AG09319 (cell line): ENCODE measurements at places on chromosomes 16 and 17.

DNA sequence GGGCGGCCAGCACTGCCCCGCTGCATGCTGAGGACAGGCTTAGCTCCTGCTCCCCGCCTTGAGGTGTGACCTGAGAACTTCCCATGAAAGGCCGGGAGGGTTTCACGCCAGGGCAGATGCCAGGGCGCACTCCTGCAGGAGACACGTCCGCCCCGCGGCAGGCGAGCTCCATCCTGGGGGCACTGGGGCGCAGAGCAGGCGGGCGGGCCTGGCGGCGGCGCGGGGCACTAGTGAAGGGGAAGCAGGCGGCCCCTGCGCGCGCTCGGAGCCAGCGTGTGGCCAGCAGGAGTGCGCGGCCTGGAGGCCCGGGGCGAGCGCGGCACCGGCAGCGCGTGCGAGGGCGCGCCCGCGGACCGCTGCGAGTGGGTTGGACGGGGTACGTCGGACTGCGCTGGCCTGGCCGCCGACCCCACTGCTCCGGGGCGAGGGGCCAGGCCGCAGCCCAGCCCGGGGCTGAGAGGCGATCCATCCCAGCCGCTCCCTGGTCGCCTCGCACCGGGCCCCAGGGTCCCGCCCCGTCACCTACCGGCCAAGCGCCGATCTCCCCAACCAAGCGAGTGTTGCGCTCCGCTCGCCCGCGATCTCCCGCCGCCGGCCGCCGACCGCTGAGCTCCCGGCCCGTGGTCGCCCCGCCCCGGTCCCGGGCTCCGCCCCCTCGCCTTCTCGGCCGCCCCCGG lies at the start of gene MAP3K14:
TSS of gene MAP3K14 (minus strand) at position 587 of the 677 bp plus-strand sequence. CDS start 26,275 bp downstream, outside the sequence.
- no peak for DNase-seq

DNA sequence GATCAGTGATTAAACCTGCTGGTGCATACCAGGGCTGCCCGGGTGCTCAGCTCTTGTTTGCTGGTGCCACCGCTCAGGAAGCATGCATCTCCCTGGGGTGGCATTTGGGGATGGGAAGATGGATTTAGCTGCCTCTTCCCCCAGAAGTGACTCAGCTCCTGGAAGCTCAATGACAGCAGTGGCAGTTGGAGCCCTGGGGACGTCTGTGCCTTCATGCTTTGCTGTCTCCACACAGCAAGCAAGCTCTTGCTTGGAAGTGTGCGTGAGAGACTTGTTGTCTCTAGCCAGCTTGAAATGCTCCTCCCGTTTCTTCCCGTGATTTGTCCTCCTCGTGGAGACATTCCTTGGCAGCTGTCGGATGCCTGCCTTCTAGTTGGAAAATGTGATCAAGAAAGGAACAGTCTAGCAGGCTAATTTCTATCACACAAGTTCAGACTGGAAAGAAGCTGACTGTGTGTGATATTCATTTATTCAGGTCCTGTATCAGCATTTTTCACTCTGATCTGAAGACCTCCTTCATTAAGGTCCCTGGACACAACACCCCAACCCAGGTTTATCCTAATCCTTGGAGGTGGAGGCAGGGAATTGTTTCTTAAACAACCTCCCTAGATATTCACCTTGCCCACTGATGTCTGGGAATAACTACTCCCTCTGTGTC lies 73.0 kb downstream of the BMERB1 start:
- DNase-seq, result no peak

GRCh38 chr16:10569621-10570020 lies 10.8 kb downstream of the EMP2 start:
- DNase-seq, result no peak

GRCh38 chr16:5001571-5001970 lies 32.2 kb downstream of the NAGPA start:
- DNase-seq, result no peak

GRCh38 chr17:19579867-19580565 lies 46.4 kb downstream of the SLC47A1 start:
- no peak for DNase-seq

- DNase-seq, result no peak
These were observed 4.0 kb upstream of the SCRN2 start for GRCh38 chr17:47844814-47845715.

DNA sequence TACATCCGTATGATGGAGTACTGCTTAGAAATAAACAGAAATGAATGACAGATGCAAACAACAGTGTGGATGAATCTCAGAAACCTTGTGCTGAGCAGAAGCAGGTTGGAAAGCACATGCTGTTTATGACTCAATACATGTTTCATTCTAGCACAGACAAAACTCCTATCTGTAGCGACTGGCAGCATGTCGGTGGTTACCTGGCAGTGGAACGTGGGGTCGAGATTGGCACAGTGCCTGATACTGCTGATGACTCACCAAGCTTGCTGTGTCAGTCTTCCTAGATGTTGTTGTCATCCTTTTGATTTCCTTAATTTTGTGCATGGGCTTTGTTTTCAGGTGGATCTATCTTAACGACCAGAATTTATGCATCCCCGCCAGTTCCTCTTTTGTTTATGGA lies 62.1 kb downstream of the GAN start:
- DNase-seq, result no peak

DNA sequence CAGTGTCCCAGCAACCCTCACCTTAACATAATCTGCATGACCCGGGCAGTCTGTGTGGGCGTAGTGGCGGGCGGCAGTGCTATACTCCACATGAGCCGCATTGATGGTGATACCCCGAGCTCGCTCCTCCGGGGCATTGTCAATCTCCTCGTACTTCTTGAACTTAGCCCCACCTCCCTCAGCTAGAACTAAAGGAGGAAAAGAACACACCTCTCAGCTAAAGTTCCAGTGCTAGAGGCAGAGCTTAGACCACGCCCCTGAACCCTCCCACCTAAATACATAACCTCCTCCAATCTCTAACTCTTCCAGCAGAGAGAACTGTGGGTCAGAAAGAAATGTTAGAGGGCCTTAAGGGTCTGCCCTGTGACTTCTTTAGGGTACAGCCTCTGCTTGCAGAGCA lies 855 bp downstream of the TUFM start:
- DNase-seq, result no peak

GRCh38 chr16:74035816-74036215 lies 260.8 kb upstream of the PSMD7 start:
- DNase-seq, result no peak

DNA sequence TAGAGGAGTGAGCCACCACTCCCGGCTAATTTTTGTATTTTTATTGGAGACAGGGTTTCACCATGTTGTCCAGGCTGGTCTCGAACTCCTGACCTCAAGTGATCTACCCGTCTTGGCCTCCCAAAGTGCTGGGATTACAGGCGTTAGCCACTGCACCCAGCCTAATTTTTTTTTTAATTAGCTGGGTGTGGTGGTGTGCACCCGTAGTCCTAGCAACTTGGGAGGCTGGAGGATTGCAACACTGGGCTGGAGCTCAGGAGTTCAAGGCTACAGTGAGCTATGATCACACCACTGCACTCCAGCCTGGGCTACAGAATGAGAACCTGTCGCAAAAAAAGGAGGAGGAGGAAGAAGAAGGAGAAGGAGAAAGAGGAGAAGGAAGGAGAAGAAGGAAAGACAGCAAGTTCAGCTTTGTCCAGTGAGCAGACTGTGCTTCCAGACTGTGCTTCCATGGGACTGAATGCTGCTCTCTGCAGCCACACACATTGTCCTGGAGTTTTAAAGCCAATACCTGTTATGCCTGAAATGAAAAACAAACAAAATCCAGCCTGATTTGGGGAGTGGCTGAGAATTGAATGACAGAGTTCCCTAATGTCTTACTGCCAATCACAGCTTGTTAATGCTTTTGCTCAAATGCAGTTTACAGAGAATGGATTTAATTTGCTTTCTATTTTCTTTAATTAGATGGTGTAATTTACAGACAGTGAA lies 2.8 kb upstream of the TNFRSF13B start:
- DNase-seq, result no peak

DNA sequence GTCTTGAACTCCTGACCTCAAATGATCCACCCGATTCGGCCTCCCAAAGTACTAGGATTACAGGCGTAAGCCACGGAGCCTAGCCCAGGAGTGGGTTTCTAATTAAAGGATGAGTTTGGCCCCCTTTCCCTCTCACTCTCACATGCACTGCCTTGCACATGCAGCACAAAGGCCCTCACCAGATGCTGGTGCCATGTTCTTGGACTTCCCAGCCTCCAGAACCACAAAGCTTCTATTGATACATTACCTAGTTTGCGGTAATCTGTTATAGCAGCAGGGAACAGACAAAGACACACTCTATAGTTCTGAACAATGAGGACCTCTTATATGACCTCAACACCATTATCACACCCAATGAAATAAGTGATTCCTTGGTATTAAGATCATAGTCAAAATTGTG lies 17.9 kb upstream of the ITGAD start:
- DNase-seq, result no peak

DNA sequence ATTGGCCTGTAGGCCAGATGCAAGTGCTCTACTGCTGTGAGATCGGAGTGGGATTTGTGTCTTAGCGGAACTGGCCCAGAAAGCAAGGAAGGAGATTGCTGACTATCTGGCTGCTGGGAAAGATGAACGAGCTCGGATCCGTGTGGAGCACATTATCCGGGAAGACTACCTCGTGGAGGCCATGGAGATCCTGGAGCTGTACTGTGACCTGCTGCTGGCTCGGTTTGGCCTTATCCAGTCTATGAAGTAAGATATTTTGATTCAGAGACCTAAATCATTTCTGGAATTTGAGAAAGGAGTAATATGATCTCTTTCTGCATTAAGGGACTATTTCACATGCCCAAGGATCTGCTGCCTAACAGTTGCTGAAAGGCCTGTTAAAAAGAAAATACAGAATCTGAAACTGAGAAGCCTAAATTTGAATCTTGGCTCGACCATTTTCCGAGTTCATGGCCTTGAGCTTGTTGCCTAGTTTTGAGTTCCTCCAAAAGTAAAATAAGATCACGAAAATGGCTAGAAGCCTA lies 21.1 kb downstream of the IST1 start:
- DNase-seq, result no peak

DNA sequence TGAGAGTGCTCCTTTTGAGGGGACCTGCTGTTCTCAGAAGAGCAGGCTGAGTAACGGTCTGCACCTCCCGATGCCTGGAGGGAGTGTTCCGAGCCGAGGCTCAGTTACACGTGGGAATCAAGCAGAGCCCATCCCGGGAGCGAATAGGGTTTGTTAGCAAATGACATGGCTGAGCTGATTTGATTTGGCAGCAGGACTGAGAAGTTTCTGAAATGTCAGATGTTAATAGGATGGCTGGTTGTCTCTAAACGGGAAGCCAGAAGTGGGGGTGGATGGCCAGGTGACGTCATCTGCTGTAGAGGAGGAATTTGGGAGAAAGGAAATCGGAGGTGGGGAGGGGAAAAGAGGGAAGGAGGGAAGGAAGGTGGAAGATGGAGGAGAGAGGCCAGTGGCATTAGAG lies 128.0 kb downstream of the RAP1GAP2 start:
- DNase-seq, result no peak

GRCh38 chr17:67107811-67108775 lies 63.7 kb downstream of the CACNG1 start:
- no peak for DNase-seq
